ENCODE measurements at places on chromosomes 4 and X. TPM values are rescaled to one million over a fixed set of nuclear protein-coding genes. Genes with fewer than 3 reads are reported as not detected.
A peak's percentile ranks its signal among the peaks of the same experiment; 100 is the strongest.

- H3K4me1 ChIP-seq: peaks cover 28% of the 10 kb centered on the region
- no peaks in the 10 kb centered on the region for H3K27me3 ChIP-seq
- H3K4me3 ChIP-seq: no peak overlapping the region
- peak; percentile 35 for DNase-seq
Measured at GRCh38 chr4:26325191-26325590, 4.4 kb downstream of the RBPJ start.

DNA sequence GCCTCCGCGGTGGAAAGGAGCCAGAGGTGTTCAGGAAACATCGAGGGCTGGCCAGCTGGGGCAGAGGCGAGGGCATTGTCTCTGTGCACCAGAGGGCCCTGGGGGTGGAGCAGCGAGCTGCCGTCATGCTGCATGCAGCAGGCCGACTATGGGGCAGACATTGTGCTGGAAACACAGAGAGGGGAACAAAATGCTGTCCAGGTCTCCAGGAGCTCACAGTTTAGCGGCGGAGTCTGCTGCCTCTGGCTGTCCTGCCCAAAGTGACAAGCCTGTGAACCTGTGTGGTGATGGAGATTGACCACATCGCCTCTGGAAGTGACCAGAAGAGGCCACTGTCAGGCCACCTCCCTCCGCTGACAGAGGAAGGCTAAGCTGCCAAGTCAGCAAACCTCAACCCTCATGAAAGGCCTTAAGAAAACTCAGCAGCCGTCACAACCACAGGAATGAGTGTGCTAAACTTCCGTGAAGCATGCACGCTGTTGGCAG, 20.1 kb upstream of the SASH3 start:
- H3K4me1 ChIP-seq: no peaks in the 10 kb centered on the region
- no peak overlapping the region for H3K27ac ChIP-seq
- DNase-seq: no peak
- H3K4me3 ChIP-seq: no peak overlapping the region
- no peaks in the 10 kb centered on the region for H3K27me3 ChIP-seq

DNA sequence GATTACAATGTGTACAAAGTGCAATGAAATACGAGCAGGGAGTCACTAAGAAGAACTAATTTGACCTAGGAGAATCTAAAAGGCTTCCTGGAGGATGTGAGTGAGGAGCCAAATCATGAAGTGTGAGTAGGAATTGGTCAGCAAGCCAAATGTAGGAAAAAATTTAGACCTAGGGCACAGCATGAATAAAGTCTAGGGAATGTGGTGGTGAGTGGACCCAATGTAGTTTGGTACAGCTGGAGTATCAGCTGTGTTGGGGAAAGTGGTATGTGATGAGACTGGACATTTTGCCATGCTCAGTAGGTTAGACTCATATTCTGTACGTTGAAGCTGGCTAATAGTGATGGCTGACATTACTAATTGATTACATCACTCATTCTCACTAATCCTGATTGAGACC, 191.0 kb downstream of the AFF2 start:
- H3K4me3 ChIP-seq: no peak overlapping the region
- no peaks in the 10 kb centered on the region for H3K4me1 ChIP-seq
- H3K36me3 ChIP-seq: no peaks in the 10 kb centered on the region

DNA sequence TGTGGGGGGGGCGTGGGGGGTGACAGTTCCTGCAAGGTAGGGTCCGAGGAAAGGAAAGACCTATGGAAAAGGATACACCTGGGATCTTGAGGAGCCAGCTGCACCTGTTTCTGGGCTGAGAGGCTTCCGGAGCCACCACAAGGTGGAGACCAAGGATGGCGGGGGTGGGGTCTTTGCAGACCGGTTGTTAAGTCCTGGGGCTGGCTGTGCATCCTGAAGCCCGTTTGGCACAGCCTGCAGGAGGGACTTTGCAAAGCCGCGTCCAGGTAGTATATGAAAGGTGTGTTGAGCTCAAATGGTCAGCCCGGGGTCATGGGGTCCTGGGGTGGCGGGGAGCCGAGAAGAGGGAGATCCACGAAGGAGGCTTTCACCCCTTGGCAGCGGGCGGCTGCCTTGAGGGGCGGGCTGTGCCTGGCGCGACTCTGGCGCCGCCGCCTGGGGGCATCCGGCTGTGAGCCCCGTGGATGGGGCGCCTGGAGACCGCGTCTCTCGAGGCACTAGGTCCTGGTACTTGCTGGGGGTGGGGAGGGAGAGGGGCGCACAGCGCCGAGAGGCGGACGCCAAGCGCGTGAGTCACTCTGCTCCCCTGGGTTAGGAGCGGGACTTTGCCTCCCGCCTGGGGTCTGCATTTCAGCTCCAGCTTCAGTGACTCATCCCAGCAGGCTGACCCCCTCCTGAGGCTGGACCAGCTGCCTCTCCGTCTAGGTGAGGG, 58.2 kb upstream of the DYNLT3 start:
- H3K4me1 ChIP-seq: peaks cover 16% of the 10 kb centered on the region
- DNase-seq: no peak
- no peak overlapping the region for H3K27ac ChIP-seq
- peak overlapping the region; percentile 38 for H3K4me3 ChIP-seq

Gene MAGEA12
- total RNA-seq: not detected

- no peak overlapping the region for H3K4me3 ChIP-seq
- no peak for DNase-seq
- no peaks in the 10 kb centered on the region for H3K36me3 ChIP-seq
- H3K4me1 ChIP-seq: no peaks in the 10 kb centered on the region
- no peaks in the 10 kb centered on the region for H3K27me3 ChIP-seq
Measured at GRCh38 chr4:163193717-163194116, 27.0 kb upstream of the NAF1 start.

- H3K4me1 ChIP-seq: no peaks in the 10 kb centered on the region
- DNase-seq: no peak
- no peak overlapping the region for H3K4me3 ChIP-seq
- H3K27me3 ChIP-seq: no peaks in the 10 kb centered on the region
- H3K27ac ChIP-seq: no peak overlapping the region
Measured at GRCh38 chr4:121680571-121680970, 16.2 kb downstream of the ANXA5 start.

GRCh38 chr4:149266301-149266700, 549.3 kb downstream of the IQCM start:
- H3K4me3 ChIP-seq: no peak overlapping the region
- no peak overlapping the region for H3K27ac ChIP-seq
- H3K36me3 ChIP-seq: no peaks in the 10 kb centered on the region

DNA sequence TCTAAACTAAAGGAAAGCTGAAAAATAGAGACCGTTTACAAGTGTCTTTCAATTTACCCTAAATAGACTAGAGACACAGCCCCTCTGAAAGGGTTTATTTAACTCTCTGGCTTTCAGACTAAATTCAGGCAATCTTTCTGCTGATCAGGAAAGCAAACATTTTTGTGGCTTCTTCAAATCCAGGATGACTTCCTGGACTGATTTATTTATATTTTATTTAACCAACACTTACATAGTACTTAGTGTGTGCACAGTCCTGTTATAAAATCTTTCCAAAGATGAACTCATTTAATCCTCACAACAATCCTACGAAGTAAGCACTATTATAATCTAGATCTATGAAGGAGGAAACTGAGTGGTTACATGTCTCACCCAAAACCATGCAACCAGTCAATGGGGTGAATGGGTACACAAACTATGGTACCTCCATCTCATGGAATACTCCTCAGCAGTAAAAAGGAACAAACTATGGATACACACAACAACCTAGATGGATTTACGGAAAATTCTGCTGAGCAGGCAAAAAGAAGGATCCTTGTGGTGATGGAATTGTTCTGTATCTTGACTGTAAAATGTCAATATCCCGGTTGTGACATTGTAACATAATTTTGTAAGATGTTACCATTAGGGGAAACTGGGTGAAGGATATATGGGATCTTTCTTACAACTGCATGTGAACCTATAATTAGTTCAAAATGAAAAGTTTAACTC, 64.1 kb upstream of the MAMLD1 start:
- DNase-seq: no peak
- H3K27me3 ChIP-seq: no peaks in the 10 kb centered on the region
- H3K27ac ChIP-seq: no peak overlapping the region
- H3K36me3 ChIP-seq: no peaks in the 10 kb centered on the region
- no peaks in the 10 kb centered on the region for H3K4me1 ChIP-seq

DNA sequence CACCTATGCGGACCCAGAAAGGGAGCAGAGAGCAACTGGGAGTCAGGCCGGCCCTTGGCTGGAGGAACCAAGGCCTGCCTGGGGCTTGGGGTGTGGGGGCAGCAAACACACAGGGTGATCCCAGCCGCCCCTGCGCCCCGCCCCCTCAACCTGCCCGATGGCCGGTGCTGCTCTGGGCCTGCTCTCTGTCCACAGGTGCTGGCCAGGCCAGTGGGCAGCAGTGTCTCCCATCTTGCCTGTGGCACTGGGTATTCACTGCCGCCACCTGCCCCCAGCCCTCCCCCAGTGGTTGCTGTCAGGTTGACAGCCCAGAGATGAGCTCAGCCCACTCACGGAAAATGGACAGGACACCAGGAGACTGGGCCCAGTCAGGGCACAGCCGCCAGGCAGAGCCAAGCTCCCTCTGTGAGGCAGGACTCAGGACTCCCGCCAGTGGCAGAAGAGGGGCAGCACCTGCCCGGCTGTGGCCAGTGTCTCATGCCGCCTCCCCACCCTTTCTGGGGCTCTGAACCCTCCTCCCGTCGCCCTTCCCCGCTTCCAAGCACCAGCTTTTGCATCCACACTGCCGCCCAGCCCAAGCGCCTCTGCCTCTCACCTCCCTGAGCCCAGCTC, 4.7 kb downstream of the NKX1-1 start:
- H3K27me3 ChIP-seq: no peaks in the 10 kb centered on the region
- no peaks in the 10 kb centered on the region for H3K36me3 ChIP-seq
- no peak for DNase-seq
- H3K27ac ChIP-seq: no peak overlapping the region
- H3K4me3 ChIP-seq: no peak overlapping the region

DNA sequence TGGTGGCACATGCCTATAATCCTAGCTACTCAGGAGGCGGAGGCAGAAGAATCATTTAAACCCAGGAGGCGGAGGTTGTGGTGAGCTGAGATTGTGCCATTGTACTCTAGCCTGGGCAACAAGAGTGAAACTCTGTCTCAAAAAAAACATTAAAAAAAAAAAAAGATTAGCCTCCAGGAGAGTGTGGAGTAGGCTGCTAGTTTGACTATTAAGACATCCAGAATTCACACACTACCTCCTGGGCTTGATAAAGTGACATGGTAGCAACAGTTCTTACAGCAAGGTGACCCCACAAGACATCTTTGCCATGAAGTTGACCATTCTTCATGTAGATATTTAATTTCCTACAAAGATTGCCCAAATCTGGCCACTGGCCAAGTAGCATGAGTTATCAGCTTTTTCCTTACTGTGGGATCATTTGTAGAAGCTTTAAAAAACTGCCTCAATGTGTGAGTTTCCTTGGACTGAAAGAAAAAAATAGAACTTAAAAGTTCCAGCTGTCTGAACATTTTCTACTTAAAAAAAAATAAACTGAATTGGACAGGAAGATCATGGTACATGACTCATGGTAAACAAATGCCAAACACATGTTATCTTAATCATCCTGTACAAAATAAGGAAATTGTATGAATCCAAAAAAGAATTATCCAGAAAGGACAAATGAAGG, 35.3 kb upstream of the SPRY1 start:
- no peaks in the 10 kb centered on the region for H3K27me3 ChIP-seq
- H3K27ac ChIP-seq: no peak overlapping the region
- no peaks in the 10 kb centered on the region for H3K36me3 ChIP-seq
- DNase-seq: no peak
- no peak overlapping the region for H3K4me3 ChIP-seq
- H3K4me1 ChIP-seq: no peaks in the 10 kb centered on the region

GRCh38 chrX:18886005-18886343, 97.9 kb downstream of the PHKA2 start:
- H3K36me3 ChIP-seq: no peaks in the 10 kb centered on the region
- no peaks in the 10 kb centered on the region for H3K27me3 ChIP-seq
- H3K27ac ChIP-seq: peak overlapping the region; percentile 60
- H3K4me1 ChIP-seq: peaks cover 12% of the 10 kb centered on the region
- DNase-seq: no peak

- peaks cover 18% of the 10 kb centered on the region for H3K4me1 ChIP-seq
- no peaks in the 10 kb centered on the region for H3K36me3 ChIP-seq
- no peak overlapping the region for H3K27ac ChIP-seq
- H3K4me3 ChIP-seq: no peak overlapping the region
- DNase-seq: no peak
- H3K27me3 ChIP-seq: no peaks in the 10 kb centered on the region
Measured at GRCh38 chrX:22135171-22135711, 103.1 kb downstream of the PHEX start.
